Activated gamma-delta T cell (primary cell): ENCODE measurements at places on chromosomes 12 and 14.

DNA sequence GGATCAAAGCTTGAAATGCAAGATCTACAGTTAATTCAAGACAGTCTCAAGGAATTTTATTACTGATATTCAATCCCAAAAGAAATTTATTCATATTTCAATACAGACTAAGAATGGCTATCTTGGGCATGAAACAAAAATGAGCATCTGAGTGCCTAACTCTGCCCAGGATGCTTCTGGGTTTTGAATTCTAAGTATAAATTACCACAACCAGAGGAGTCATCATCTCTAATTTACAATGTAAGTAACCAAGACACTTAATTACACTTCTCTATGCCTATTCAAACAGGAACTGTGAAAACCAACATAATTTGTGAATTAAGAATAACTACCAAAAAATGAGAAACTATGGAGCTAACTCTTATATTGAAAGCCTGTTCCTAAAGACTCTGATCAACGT, 14.1 kb downstream of the OSBPL8 start:
- no peak for DNase-seq

DNA sequence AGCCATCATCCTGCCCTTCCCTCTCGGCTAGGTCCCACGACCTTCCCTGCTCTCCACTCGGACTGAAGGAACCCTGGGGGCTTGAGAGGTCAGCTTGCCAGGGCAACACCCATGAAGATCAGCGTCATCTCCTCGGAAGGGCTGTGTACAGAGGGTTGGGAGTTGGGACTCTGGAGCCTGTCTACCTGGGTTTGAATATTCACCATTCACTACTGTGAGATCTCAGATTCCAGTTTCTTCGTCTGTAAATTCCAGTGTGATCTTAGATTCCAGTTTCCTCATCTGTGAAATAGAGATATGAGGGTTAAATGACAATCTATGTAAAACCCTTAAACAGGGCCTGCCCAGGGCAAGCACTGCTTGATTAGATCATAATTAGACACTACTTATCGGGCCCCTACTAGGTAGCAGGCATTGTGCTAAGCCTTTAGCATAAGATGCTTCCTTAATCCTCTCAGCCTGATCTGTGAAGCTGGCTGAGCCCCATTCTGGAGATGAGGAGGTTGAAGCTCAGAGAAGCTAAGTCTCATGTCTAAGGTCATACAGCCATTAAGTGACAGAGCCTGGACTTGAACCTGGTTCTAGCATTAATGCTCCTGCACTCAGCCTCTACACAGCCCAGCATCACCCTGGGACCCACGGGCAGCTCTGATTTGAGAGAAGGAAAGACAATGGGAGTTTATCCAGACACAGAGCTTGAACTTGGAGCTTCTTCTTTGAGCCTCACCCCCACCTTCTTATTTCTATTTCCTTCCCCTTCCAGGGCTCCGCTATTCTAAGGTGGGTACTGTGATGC, 612 bp upstream of the ZDHHC22 start:
- no peak for DNase-seq

GRCh38 chr12:7966563-7966962, 30.6 kb upstream of the SLC2A3 start:
- no peak for DNase-seq

- no peak for DNase-seq
Measured at GRCh38 chr12:1922985-1923384, 4.5 kb upstream of the CACNA2D4 start.

DNA sequence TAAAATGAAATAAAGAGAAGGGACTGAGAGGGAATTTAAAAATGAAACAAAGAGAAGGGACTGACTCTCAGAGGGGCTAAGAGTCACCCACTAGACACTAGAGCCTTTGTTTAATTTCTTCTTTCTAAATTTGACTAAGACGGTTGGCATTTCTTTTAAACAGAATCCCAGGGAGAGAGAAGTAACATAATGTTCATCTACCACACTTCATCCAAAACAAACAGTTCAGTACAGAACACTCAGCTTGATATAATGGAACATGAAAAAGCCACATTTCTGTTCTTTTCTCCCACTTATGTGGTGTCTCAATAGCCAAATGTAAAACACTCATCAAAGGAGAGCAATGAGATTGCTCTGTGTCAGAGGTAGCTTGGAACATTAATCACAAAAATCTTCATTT, 10.1 kb upstream of the NT5DC3 start:
- DNase-seq, result no peak

DNA sequence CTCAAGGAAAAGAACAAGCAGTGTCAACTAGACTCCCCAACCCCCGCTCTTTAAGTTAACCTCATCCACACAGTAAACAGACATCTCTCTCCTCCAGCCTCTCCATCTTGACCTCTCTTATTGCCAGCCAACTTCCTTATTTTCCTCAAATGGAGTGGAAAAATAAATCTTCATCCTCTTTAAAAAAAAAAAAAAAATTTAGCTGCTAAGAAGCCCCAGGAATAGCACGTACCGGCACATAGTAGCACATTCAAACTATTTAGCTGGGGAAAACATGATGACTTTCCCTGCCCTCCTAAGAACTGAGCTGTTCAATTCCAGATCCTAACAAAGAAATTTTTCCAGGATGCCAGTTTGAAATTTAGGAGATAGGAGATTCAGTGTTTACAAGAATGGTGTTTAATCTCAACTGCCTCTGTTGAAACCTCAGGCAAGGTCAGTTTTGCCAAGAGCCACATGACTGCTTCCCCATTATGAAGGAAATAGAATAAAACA, 90.8 kb downstream of the EPS8 start:
- DNase-seq, result no peak

GRCh38 chr12:13183620-13184019, 12.9 kb upstream of the EMP1 start:
- no peak for DNase-seq

DNA sequence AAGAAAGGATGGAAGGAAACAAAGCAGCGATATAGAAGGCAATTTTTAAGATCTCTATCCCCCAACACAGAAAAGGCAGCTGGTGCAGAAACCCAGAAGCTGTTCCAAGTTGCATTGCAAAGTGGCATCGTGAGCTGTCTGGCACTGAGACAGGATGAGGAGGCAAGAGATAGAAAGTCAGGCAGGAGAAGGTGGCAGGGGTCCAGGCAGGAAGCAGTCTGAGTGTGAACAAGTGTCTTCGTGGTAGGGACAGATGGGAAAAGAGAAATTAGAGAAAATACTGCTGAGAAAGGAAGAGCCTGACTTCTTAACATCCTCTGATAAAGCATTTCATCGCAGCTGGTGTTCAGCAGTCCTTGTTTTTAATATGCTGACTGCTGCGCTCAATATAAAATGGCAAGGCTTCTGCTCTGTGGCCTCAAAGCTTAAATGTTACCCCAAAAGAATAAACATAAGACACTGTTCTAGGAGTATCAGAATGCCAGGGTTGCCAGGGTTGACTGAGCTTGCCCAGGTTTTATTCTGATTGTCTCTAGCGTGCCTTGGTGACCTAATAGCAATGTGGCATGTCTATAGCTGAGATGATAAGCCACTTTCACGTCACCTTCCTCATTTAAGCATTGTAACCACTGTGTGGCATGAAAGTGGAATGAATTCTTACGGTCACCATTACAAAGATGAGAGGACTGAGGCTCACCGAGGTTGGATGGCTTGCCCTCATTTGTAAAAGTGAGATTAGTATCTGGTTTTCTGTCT, 397.6 kb downstream of the NUAK1 start:
- no peak for DNase-seq

DNA sequence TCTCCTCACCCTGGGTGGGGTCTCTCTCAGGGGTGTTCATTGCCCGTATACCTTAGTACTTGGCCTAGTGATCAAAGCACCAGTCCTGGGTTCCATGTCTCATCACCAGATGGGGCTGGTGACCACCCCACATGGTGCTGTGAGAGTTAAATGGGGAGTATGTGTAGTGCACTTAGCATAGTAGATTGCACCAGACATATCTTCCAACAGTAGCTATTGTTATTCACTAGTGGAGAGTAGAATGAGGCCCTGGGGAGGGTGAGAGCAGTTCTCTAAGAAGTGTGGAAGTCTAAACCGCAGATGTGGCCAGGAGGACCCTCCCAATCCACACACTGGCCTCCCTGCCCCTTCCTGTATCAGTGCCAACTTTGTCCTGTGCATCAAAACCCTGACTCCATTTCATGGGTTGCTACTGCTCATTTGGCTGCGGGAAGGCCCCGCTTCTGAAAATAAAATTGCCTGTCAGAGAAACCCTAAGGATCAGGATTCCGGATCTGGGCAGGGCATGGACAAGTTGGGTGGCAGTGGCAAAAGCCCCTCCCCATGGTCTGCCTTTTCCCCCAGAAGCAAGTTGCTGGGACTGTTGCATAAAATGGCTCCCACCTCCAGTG, 4.4 kb downstream of the CD9 start:
- DNase-seq, result no peak

DNA sequence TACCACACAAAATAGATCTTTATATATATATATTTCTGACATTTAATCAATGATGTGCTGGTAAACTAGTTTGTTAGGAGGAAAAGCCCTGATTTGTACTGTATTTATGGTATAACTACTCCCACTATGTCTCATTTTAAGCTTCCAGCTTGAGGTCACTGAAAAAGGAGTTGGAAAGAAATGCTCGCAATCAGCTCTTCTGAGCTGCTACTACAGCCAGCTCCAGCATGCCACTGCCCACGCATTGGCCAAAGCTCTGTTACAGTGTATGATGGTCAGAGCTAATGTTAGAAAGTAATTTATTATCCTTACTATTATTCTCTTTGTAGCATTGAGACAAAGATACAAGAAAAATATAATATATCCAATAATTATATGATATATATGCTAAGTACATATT, 55.0 kb upstream of the PCED1B start:
- no peak for DNase-seq

DNA sequence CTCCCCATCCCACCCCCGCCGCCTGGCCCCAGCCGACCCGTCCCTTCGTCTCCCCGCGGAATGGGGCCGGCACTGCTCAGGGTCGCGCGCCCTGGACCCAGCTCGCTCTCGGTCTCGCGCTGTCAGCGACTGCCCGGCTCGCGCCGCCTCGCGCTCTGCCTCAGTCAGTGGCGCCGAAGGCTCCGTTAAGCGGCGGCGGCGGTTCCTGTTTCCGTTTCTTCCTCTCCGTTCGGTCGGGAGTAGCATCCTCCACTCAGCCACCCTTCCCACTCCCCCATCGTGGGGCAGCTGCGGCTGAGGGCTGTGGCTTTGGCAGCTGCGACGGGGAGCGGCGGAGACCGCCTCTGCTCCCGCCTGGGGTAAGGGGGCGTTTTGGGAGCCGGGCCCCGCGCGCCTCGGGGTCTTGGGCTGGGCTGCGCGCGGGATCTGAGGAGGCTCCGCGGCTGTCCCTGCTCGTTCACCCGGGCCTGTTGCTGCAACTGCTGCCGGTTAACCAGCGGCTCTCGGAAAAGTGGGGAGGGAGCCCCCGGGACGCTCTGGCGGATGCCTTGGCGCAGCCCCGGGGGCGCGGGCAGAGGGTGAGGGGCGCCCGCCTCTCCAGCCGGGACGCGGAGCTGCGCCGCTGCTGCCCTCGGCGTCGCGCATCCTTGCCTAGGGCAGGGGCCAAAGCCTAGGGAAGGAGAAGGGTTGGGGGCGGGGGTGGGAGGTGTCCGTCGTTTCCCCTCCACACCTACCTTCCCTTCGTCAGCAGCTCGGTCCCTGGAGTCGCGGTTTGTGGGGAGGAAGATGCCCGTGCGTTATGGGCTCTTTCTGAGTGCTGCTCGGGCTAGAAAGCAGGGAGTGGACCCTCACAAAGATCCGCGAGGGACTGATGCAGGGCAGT, 567 bp downstream of the FUT8 start:
- no peak for DNase-seq

DNA sequence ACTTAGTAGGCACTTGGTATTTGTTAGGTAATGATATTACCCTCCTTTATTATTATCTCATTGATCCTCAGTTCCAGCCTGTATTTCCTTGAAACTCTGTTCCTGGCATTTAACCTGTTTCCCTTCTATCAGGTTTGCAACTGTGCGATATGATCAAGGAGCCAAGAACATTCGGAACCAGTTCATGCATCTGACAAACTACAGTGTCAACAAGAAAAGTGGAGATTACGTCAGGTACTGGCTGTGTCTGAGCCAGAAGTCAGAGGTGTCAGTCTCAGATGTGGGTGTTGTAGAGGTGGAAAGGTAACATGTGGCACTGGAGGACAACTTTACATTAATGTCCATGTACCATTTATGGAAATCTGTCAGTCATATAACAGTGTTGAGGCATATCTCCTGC, 56.7 kb downstream of the TTLL5 start:
- no peak for DNase-seq

GRCh38 chr12:132045751-132046150, 96.0 kb downstream of the EP400 start:
- DNase-seq, result no peak

DNA sequence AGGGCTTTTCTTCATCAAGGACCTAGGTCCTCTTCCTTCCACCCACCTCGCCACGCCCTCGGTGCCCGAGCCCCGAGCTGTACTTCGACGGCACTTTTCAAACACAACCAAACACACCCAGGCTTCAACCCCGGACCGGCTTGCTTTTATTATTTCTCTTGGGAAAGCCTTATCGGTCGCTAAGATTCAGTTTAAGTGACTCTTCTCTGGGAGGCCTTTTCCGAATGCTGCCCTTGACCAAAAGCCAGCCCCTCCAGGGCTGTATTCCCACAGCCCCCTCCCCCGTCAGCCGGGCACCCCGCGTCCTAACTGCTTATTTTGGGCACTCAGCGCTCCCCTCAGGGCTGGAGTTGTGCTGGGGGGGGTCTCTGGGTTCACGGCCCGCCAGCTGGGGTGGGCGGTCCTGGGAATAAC, 644 bp upstream of the PPP4R4 start:
- DNase-seq, result no peak

- no peak for DNase-seq
Measured at GRCh38 chr12:98064501-98064900, 450.9 kb upstream of the TMPO start.
